ENCODE measurements at places on chromosomes 2 and 18.

GRCh38 chr18:55650363-55650870 is 62.4 kb upstream of the TCF4 start:
- no peak for DNase-seq

DNA sequence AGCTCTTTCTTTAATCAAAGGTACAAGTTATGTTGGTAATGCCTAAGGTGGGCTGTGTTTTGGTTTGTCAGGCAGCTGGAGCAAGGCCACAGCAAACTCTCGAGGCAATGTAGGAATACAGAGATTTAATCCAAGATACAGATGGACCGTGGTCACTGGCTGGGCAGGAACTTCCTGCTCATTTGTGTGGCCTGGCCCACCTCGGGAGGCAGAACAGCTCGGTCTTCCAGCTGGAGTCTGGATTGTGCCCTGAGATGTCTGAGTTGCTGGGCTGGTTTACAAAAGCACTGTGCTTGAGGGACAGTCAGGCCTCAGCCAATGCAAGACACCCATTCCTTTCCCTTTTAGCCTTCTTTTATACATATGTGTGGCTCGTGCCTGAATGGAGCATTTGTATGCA is 506.1 kb upstream of the SALL3 start:
- no peak for DNase-seq

DNA sequence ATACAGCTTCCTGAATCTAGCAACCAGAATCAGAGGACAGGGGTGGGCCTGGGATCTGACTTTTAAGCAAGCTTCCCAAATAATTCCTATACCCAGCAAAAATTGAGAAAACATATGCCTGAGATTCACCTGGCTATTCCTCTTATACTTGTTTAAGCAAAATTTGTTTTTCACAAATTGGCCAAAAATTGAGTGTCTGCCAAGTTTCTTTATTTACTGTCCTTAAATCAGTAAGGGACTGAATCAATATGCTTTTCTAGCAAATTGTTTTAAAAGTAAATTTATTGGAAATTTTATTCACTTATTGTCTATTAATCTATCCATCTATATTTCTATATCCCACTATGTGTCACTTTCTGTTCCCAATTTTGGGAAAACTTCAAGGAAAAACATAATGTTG is 337.0 kb upstream of the ZNF804A start:
- DNase-seq, result no peak

GRCh38 chr18:64097497-64097896 is 51.4 kb downstream of the LINC00305 start:
- no peak for DNase-seq

GRCh38 chr2:119062652-119063051 is 95.9 kb downstream of the C1QL2 start:
- no peak for DNase-seq

- DNase-seq, result no peak
Observed at GRCh38 chr2:28534817-28535216, 39.0 kb downstream of the PLB1 start.

GRCh38 chr2:28702878-28703277 is 48.8 kb upstream of the PPP1CB start:
- DNase-seq, result no peak
